ENCODE measurements at places on chromosomes 6 and 20.
A peak's percentile ranks its signal among the peaks of the same experiment; 100 is the strongest.

- no peak for DNase-seq
Observed at GRCh38 chr20:51456511-51457509, 85.7 kb downstream of the NFATC2 start.

GRCh38 chr6:35054106-35054742 is 86.9 kb downstream of the TCP11 start:
- no peak for DNase-seq

DNA sequence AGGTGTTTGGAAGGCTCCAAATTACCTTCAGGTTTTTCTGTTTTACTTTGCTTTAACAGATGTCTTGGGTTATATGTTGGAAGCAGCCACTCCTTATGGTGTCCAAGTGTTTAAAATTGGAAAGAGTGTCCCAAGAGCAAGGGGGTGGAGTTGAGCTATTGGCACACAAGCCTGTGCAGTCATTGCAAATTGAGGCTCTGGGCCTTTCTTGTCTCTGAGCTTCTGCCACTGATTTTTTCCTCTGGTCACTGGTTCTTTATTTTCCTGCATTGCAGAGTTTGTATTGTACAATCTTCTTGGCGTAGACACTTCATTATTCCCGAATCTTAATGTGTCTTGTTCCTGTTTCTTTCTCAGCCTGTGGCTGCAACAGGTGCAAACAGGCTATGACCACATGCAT is 598.8 kb downstream of the RNF144B start:
- no peak for DNase-seq

GRCh38 chr6:165961233-165961632 is 206.4 kb downstream of the TBXT start:
- no peak for DNase-seq

- no peak for DNase-seq
Observed at GRCh38 chr6:168311410-168312124, 8.0 kb downstream of the DACT2 start.

- no peak for DNase-seq
Observed at GRCh38 chr20:4982281-4982680, 19.0 kb downstream of the SLC23A2 start.

DNA sequence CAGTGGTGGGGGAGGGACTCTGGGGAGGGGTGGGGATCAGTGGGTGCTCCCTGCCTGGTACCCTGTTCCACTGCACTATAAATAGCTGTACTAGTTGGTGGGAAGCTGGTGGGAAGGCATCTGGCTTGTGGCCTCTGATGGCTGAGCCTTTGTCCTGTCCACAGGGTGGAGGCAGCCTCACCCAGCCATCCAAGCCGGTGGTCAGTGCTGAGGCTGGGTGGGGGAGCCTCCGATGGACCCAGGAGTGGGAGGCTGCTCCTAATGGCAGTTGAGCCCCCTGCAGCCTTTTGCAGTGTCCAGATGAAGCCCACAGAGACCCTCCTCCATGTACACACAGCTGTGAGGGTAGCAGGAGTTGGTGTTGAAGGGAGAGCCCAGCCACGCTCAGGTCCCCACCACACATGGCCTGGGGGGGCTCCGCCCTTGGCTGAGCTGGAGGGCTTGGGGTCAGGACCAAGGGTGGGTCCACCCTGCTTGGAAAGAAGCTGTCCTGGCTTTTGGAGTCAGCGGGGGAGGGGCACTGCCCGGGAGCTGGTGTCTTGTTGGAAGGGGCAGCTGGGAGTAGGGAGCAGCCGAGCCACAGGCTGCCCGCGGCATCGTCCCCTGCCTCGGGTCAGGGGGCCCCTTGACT is 2.5 kb downstream of the PPDPF start:
- DNase-seq: no peak

DNA sequence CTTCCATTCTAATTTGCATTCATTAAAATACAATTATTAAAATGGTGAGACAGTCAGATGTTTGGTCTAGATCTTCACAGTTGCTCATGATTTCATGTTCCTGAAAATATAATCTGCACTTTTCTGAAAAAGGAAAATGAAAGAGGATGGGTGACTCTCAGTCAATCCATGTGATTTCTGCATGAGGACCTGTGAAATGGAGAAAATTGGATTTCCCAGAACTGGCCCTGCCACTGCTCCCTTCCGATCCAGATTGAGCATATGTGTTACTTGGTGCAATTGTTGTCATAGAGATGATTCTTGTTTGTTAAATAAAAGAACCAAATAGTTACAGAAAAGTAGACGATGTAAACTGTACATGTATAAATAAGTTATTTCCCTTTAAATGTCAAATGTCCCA is 37.4 kb downstream of the HAO1 start:
- no peak for DNase-seq

DNA sequence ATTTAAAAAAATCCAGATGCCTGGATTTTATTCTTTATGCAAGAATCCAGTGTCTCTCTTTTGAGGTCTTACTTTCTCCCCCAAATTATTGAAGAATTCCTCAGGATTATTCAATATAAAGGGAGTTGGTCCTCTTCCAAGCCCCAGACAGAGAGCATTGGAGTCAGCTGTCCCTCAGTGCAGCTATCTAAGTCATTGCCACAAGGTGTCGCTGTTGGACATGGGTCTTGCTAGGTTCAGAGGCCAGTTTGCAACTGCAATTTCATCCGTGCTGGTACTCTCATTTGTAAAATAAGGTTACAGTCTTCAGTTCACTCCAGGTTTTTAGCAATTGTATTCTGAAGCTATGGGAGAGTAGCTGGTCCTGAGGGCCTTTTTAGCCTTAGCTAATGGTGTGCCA is 27.8 kb downstream of the CCN2 start:
- peak; percentile 36 for DNase-seq

DNA sequence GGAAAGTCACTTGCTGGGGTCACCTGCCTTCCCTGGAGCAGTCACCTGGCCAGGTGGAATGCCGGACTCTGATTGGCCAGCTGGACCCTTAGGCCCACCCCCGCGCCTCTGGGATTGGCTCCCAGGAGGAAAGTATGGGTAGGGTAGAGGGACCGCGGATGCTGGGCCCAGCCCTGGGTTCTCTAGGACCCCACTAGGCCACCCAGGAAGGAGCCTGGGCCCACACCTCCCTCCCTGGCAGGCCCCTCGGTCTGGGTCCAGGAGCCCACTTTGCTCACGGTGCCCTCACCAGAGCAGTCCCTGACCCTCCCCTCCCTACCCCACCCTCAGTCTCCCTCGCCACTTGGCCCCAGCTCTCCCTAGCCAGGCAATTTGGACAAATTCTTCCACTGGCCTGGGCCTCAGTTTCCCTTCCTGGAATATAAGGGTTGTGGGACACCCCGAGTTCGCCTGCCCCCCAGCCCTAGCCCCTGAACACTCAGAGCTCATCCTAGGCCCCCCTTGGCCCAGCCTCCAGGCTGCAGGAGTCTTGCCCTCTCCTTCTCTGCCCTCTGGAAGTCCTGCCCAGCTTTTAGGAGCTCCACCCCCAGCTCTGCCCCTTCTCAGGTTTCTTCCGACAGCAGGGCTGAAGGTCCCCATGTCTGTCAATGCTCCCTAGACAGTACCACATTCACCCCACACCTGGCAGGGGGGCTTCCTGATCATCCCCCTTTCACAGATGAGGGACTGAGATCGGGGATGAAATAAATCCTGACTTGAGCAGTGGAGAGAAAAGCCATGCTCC is 299.6 kb downstream of the TAF4 start:
- DNase-seq: no peak

DNA sequence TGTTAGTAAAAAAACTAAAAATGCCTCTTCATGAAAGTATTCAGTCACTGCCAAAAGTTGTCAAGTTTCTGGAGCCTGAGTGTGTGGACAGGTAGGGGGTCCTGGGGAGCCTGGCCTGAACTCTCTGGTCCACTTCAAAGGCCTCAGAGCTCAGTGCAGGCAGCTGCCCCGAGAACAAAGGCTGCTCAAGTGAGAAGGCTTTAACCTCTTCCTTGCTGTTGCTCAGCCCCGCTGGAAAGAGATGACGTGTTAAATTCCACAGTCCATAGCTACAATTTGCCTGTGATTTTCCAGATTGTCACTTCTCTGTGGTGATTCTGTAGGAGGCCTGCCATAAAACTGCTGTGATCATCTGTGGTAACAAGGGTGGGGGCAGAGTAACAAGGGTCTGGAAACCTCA is 96.9 kb downstream of the FAM120B start:
- no peak for DNase-seq

- no peak for DNase-seq
Observed at GRCh38 chr6:50635429-50635828, 77.9 kb upstream of the TFAP2D start.

GRCh38 chr6:53199156-53199555 is 50.5 kb upstream of the GCM1 start:
- peak; percentile 49 for DNase-seq

DNA sequence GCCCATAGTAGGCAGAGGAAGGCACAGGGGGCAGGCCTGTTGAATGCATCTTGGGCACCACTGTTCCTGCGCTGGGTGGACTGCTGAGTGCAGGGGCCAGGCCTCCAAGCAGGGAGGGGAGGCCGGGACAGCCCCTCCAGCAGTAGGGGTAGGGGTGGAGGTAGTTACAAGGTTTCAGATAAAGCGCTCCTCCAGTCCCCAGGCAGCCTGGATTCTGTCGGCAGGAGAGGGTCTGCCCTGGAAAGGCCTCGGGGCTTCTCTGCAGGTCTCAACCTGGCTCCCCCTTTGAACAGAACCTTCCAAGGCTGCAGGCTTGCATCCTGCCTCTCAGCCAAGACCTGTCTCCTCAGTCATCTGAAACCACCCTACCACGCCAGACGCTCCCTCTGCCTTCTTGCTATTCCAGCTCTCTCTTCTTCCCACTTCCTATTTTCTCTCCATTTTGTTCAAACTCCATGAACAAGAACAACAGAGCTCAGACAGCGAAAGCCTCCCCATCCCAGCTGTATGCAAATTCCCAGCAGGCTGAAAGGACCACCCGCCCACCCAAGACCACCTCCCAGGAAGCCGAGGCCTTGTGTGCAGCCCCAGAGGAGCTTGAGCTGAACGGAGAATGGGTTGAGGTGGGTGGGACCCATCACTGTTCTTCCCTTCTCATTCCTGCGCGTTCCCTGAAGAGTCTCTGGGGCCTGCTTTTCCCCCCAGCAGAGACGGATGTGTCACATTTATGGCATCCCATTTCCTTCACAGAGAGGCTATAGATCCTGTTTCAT is 1.4 kb downstream of the MLN start:
- no peak for DNase-seq

- no peak for DNase-seq
Observed at GRCh38 chr6:90460051-90460450, 126.8 kb downstream of the MAP3K7 start.

GRCh38 chr6:69825904-69826303 is 29.1 kb upstream of the LMBRD1 start:
- no peak for DNase-seq

- no peak for DNase-seq
Observed at GRCh38 chr20:52204136-52204535, 12.6 kb upstream of the ZFP64 start.

DNA sequence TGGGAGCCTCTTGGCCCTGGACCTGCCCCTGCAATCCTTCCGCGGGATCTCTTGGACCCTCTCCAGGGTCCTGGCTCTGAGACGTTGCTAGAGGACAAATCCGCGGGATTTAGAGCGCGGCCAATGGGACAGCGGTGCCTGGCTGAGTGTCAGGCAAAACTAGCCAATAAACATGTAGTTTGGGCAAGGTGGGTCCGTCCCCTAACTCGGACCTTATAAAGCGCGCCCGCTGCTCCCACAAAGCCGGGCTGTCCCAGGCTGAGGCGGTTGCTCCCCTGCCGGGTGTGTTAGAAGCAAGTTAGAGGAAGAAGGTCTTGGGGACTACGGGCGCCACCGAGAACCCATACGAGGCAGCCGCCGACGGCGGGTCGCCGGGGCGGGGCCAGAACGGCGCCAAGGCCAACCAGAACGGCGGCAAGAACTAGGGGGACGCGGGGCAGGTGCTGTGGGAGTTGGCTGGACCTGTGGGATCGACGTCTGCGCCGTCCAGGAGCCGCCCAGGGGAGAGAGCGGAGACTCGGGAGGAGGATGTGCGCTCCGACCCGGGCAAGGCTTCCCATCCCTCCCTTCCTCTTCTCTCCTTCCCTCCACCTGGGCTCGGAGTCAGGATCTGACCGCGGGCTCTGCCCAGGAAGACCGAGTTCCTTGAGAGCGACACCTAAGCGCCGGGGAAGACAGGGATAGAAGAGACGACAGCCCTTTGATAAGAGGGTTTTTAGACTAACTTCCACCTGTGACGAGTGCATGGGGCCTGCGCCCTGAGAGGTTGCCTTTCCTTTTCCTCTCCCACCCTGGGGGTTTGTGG is 6.5 kb upstream of the TMEM14A start:
- DNase-seq: peak; percentile 96

GRCh38 chr20:43209831-43210230 is 20.1 kb upstream of the PTPRT start:
- no peak for DNase-seq

DNA sequence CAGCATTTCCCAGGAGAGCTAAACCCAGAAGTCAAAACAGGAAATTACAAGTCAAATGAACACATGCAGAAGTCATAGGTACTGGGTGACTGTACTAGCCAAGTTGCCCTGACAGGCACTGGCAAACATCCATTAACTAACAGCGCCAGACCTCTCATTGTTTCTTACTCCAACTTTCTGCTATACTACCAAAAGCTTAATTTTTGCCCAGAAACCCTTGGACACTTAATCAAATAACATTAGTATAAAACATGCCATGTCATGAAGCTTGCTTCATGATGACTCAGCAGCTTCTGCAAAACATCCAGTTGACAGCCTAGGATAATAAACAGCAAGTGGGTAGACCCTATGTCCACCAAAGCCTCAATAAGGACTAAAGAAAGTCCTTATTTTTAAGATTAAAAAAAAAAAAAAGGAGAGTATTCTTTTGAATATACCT is 3.5 kb downstream of the NUP153 start:
- DNase-seq: no peak

DNA sequence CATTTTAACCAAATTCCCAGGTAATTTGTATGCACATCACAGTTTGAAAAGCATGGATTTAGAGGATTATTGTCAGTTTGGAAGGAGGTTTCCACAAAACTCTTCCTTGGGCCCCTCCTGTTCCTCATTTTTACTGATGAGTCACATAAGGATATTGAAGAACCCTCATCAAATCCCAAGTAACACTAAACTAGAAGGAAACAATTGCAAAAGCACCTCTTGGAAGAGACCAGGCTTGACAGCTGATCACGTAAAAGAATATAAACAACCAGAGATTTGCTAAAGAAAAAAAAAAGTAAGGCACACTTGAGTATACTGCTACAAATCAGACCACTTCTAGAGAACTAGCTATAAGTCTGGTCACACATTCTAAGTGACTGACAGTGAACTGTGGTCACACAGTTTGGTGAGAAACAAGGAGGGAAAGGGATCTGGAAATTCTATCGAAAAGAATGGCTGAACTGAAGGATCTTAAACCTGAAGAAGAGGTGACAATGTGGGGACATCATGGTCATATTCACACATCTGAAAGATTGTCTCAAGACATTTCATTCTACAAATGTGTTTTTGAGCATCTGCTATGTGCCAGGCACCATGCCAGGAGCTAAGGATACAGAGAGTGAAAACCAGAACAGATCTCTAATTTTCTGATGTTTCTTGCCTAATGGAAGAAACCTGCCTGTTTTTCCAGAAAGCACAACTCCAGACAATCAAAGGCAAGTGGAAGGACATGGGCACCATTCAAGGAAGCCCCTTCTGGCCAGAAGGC is 24.1 kb downstream of the ZHX3 start:
- no peak for DNase-seq
